ENCODE measurements at places on chromosomes 4 and X. TPM values are rescaled to one million over a fixed set of nuclear protein-coding genes. Genes with fewer than 3 reads are reported as not detected.

DNA sequence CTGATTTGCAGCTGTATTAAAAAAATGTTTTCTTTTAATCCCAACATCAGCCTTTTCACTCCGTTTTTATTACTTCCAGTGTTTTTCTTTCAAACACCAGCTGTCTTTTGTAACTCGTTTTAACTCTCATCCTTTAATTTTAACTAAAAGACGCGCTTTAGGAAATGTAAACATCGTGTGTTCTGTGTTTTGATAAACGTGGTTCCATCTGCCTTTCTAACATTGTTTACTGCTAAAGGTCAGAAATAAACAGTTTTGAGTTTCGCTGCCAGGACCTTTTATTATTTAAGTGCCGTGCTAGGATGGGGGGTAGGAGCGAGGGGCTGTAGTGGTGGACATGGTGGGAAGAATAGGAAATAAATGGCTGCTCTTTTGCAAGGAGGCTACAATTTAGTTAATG lies 1.5 kb downstream of the N4BP2 start:
- no peak for DNase-seq

The CXCL8 gene
- 2.2 TPM for total RNA-seq

DNA sequence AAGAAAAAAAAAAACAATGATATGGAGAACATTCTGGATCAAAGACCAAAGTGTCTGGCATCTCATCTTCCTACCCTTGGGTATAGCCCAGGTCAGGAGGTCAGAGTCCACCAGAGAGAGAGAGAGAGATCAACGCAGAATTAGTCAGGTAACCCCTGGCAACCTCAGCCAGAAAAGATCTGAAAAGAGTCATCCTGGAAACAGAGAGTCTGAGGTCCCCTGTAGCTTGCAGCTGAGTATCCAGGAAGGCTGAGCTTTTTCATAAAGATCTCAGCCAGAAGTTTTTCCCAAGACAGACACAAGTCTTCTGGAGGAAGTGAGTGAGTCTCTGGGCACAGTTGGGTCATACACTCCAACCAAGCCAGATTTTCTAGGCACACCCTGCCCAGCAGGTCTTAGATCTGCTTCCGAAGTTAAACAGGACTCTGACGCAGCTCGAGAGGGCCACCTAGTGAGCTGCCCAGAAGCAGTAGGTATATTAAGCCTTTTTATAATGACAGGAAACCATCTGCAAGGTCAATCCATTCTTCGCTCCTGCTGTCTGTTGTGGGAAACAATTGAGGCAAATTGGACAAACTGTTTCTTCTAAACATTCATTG lies 35.7 kb downstream of the ACE2 start:
- DNase-seq, result no peak

- DNase-seq, result no peak
Observed at GRCh38 chr4:86569103-86569870, 24.8 kb upstream of the PTPN13 start.

The USP38 gene
- 23.7 TPM for total RNA-seq

DNA sequence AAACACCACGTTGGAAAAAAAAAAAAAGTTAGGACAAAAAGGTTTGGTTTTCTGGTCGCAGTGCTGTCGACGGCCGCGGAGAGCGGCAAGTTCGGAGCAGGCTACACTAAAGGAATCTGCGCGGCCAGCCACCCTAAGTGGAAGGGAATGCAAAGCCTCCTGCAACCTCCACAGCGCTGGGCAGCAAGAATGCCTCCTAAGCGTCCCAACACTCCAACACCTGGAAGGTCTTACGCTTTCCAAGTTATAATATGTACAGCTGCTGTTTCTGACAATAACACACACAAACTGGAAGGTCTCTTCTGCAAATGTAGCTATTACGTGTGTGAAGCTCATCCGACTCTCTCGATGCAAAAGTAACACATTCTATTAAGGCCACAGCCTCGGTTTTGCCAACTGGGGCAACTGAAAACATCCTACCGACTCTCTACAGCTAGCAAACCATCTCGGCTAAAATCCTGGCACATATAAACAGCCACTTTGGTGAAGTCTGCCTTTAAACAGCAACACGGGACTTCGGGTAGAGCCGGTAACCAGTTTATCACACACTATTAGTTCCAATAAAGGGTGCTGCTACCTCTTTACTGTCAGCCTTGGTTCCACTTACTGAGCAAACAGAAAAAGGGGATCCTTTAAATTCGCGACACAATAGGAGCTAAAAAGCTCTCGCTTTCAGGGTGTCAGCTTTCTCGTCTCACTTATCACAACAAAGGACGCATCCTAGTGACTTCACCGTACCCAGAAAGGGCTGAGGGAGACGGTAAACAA lies 895 bp downstream of the SMIM14 start:
- peak; percentile 45 for DNase-seq

- no peak for DNase-seq
Observed at GRCh38 chr4:153705743-153706468, 21.8 kb downstream of the TLR2 start.

DNA sequence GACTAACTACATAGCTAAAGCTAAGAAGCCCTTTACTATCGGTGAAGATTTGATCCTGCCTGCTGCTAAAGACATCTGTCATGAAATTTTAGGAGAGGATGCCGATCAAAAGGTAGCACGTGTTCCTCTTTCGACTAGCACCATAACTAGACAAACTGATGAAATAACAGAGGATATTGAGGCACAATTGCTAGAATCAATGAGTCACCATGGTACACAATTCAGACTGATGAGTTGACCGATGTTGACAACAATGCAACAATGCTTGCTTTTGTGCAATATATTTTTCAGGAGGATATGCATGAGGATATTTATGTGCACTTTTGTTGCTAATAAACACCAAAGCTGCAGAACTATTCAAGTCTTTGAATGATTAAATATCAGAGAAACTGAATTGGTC lies 24.3 kb downstream of the TBCK start:
- DNase-seq, result no peak

GRCh38 chr4:145177906-145178538 lies 2.4 kb downstream of the OTUD4 start:
- DNase-seq, result no peak

The TSPAN7 gene
- total RNA-seq, result not detected

The P2RY10 gene
- 76.0 TPM for total RNA-seq

The RHOXF1 gene
- total RNA-seq, result not detected

The ZCCHC12 gene
- not detected for total RNA-seq

DNA sequence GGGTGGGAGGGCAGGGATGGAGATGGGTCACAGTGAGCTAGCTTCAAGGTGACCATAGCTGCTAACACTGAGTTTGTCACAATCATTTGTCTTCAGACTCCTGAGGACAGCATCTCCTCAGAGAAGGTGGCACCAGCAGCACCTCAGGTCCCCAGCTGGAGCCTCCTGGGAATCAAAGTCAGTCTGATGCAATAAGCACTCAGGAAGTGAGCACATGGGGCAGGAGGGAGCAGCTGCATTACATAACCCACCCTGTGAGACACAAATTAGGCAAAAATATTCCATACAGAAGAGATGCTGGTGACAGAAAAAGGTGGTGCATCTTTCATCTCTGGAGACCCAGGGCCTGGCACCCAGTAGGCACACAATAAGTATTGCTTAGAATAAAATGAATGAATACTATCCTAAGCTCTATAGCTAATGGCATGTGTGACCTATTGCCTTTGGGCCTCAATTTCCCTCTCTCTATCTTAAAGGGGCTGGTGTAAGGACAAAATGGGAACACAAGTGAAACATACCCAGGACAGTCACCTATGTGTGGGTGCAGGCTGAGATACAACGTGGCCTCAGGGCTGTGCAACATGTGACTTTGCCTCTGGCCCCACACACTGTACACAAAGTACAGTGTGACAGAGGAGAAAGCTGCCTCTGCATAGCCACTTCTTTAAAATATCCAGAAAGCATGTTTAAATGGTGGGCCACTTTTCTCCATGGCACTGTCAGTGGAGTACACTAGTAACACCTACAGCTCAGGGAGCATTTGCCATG lies 37.1 kb downstream of the SLC39A8 start:
- DNase-seq, result no peak

The HELT gene
- total RNA-seq, result not detected
